ENCODE measurements at places on chromosomes 3 and 15.

DNA sequence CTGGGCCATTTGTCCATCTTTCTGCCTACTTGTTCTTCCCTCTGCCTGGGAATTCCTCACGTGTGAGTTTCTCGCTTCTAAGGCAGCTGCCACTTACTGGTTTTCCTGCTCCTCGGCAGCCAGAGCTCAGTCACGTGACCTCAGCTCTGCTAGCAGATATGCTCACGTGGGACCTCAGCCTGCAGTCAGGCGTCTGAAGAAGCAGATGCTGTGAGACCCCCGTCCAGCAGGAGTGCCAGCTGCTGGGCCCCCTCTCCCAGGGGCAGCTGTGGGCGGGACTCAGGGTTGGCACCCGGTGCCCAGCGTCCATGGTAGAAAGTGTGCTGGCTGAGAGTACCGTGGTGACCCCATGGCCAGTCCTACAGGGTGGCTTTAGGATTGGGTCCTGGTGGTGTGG lies 161.3 kb upstream of the TLE3 start:
- no peak for DNase-seq

- no peak for DNase-seq
Measured at GRCh38 chr15:23869396-23869795, 182.3 kb upstream of the NDN start.

GRCh38 chr3:160459450-160459970 lies 9.9 kb upstream of the TRIM59 start:
- no peak for DNase-seq

GRCh38 chr3:69579306-69580041 lies 159.8 kb upstream of the MITF start:
- peak; percentile 69 for DNase-seq

DNA sequence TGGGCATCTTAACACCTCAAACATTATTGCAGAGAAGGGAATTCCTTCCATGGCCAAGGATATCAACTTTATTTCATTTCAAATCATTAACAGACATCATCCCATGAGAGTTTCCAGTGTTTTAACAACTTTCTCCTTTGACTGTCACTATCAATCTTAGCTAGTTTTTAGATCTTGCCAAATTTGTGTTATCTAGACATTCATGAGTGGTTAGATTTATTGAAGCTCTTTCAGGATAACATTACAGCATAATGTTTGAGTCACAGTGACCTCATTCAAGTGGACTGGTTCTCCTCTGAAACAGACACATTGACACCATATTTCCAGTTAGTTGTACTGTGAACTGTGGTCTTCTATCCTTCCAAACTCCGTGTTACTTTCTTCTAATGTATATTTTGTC lies 8.6 kb upstream of the TNFAIP8L3 start:
- DNase-seq = no peak

- DNase-seq = no peak
Measured at GRCh38 chr3:105904678-105905284, 36.0 kb upstream of the CBLB start.

DNA sequence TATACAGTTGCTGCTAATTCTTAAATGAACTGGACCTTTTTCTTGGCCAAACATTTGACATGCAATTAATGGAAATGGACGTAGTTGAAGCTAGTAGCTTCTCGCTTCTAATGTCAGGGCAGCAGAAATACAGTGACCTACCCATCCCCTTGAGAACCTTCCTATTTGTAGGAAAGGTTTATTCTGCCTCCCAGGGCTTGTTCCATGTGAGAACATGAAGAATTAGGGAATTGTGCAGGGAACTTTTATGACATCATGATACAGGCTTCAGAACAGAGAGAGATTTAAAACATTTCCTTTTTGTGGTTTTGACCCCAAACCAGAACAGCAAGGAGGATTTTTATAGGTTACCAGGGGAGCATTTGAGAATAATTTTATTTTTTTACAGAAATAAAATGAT lies 406.6 kb upstream of the PPP2R3A start:
- no peak for DNase-seq

GRCh38 chr3:188807006-188807405 lies 364.8 kb upstream of the TPRG1 start:
- DNase-seq = no peak

DNA sequence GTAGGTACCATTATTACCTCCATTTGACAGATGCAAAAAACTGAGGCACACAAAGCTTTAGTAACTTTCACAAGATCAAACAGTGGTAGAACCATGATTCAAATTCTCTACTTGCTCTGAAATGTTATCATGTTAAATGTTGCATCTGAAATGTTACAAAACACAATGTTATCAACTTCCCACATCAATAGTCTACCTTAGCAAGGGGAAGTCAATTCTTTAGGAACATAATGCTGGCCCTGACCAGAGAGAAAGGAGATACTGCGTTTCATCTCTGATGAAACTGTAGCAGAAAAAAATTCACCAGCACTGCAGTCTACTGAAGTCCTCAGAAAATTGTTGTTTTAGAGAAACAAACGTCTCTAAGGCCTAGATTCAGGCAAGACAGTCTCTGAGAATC lies 174.1 kb downstream of the SATB1 start:
- no peak for DNase-seq

GRCh38 chr3:126309165-126309564 lies 48.0 kb downstream of the KLF15 start:
- DNase-seq = no peak

GRCh38 chr3:115814778-115815380 lies 191.6 kb downstream of the GAP43 start:
- peak; percentile 58 for DNase-seq

DNA sequence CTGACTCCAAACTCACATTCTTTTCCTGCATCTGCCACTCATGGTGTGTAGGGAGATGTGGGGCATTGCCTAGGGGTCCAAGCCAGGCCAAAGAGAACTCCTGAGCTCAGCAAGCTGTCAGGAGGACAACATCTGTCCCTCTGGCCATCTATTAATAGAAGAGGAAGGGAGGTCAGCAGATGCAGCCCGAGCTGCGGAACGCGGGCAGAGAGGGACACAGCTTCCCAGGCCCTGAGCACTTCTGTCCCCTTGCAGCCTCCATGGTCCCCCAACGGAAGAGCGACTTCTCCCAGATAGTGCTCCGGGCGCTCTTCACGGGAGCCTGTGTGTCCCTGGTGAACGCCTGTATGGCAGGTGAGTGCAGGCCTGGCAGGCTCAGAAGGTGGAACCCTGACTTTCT lies 37.3 kb upstream of the PDE8A start:
- DNase-seq = no peak

DNA sequence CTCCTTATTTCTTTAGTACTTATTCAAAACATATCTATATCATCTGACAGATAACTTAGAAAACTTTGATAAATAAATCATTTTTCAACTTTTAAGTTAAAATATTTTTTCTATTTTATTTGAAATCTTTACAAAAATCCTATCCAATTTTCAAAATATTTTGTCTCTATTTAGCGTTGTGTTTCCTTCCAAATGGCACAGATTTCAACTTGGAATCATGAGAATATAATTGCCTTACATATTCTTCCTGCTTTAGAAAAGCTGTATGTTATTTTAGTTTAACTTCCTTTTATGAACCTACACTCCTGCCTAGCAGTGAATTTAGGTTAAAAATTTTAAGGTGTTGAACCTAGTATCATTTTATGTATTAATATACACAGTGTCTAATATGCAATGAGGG lies 38.2 kb downstream of the BCHE start:
- DNase-seq = no peak

DNA sequence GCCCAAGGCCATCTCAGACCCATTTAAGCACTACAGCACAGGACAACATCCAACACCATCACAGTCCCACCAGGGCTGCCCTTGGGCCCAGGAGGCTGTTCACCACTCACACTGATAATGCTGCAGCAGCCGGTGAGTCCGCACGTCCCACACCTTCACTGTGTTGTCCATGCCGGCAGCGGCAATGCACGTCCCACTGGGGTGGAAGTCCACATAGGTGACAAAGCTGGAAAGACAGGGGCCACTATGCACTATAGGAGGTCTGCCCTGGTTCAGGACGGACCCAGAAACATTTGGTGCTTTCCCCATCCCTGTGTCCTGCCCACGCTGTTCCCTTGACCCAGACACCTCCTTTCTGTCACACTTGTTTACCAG lies 8.5 kb downstream of the POC1A start:
- no peak for DNase-seq

DNA sequence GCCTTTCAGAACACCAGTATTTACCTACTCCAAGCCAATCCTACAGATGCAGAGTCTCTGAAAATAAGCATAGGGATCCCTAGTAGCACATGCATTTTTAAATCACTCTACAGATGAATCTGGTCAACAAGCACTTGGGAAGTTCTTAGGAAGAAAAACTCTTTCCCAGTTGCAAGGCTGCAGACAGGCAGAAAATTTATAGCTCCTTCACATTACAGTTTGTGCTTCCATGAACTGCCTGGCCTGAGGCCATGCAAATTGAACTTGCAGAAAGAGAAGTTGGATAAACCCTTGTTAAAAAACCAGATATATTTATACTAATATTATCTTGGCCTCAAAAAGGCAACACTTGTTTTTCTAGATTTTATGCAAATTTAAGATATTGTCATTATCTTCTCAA lies 256.9 kb downstream of the EPHA3 start:
- DNase-seq = no peak

DNA sequence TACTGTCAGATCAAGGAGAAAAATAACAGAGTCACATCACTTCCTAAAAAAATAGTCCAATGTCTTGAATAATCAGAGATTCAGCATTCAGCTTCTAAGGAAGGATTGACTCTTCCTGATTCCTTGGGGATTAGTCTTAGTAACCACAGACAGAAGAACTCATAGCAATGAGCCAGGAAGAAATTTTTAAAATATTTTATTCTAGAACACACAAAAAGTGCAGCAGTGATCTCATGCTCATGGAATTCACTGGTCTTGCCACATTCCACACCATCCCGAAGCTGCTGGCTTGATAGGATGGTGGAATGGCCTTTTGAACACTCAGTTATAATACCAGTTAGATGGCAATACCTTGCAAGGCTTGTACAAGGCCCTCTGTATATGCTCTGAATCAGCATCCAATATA lies 43.0 kb upstream of the ABI3BP start:
- DNase-seq = no peak

GRCh38 chr3:14177580-14178246 lies 688 bp downstream of the XPC start:
- DNase-seq = peak; percentile 25

DNA sequence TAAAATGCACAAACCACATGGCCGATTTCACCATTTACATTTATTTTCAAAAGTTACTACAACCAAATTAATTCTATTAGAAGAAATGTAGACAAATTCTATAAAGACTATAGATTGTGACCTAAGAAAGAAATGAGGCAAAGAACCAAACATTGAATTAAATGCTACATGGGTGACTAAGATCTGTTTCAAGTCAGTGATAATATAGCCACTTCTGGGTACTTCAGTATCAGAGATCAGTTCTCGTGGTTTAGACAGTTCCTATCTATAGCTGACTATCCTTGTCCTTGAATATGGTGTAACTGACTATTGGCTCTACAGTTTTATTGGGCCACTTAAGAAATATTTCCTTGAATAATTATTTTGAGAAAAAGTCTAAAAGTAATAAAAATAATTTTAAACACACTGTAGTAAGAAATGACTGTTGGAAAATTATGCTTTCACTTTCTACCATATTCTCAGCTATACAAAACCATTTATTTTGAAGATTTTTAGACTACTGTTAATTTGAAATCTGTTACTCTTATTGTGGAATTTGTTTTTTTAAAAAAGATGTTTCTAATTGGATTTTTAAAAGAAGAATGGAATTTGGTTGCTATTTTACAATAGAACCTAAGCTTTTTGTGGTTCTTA lies 14.1 kb downstream of the KCNMB3 start:
- DNase-seq = no peak

GRCh38 chr3:176867681-176868663 lies 329.3 kb downstream of the TBL1XR1 start:
- no peak for DNase-seq

DNA sequence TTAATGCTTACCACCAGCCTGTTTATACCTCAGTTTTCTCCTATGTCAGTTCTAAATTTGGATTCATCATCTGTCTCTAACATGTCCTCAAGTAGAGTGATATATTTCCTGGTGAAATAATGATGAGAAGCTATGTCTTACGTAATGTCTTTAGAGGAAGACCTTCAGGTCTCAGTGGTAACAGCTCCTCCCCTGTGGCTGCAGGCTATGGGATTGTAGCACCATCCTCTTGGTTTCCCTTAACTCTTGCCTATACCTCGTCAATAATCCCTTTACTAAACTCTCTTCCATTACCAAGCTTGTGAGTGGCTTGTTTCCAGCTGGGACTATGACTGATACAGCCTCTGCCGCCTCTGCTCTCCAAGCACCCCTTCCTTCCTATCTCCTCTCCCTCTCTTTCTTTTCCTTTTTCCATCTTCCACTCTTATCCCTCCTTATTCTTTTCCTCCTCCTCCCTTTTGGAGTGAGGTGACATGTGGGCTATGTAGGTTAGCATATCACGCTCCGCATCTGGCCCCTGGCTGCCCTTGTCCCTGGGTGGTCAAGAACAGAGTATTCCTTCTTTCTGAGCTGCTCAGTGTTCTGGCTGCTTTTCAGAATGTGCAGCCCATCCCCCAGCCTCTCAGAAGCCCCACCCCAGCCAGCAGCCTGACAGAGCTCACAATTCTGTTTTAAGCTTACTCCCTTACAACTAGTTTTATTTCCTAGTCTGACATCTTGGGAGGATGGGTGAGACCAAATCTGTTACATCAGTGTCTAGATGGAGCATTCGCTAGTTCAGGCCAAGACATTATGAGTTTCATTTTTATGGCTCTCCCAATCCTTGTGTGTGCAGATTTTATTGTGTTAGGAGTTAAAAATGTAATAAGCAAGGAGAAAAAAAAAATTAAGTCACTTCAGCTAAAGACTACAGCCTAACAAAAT lies 75.0 kb upstream of the RNU6-1 start:
- DNase-seq = peak; percentile 68

DNA sequence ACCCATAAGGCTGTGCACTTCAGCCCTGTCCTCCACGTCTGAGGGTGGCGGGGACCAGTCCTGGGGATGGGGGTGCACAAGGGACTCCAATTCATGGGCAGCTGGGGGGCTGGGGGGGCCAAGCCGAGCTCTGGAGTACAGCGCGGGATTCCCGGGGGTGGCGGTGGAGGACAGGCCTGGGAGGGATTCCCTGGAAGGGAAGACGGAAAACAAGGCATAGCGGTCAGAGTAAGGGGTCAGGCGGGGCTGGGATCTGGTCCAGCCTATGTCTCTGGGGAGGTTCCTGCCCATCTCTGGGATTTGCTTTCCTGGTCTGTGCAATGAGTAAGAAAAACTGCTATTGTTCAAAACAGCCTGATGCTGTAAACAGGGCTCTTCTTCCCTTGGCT lies 8.1 kb upstream of the IGDCC3 start:
- no peak for DNase-seq

GRCh38 chr3:148958696-148959095 lies 32.6 kb upstream of the GYG1 start:
- no peak for DNase-seq

GRCh38 chr15:58432401-58432800 lies 610 bp downstream of the LIPC start:
- no peak for DNase-seq

- DNase-seq = no peak
Measured at GRCh38 chr15:36407647-36408046, 171.8 kb upstream of the CDIN1 start.

Measured in left renal pelvis (tissue), 4 donors.